ENCODE measurements at places on chromosomes 5 and 9.

GRCh38 chr9:124710766-124711165 lies 60.3 kb downstream of the NR6A1 start:
- DNase-seq: no peak

DNA sequence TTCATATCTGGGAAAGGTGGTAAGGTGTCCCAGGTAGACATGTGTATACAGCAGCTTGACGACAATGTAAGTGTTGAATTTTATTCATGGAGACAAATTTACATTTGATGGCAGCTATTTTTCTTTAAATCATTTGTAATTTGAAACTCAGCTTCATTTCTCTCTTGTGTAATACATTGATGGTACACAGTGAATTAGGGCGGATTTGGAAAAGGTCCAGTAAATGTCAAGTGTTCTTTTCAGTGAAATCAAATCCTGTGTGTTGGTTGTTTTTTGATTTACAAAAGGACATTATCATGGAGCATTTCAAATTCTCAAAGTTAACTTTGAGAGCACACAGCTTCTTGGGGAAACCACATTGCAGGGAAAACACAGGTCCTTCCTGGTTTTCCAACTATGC lies 30.0 kb upstream of the PCSK1 start:
- no peak for DNase-seq

DNA sequence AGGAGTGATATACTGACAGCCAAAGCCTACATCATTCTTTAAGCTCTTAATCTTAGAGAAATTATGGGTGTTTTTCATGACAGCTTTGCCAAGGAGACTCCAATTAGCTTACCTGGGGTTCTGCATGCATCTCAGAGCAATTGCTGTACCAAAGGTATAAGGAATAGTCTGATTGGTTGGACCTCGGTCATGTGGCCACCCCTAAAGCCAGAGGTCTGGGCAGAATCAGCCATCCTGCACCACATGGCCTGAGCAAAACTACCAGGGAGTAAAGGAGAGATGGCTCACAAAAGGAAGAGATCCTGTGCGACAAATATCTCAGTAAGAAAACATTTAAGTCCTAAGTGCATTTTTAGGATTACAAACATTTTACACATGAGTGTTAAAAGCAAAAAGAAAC lies 25.6 kb downstream of the SH3RF2 start:
- DNase-seq: no peak

DNA sequence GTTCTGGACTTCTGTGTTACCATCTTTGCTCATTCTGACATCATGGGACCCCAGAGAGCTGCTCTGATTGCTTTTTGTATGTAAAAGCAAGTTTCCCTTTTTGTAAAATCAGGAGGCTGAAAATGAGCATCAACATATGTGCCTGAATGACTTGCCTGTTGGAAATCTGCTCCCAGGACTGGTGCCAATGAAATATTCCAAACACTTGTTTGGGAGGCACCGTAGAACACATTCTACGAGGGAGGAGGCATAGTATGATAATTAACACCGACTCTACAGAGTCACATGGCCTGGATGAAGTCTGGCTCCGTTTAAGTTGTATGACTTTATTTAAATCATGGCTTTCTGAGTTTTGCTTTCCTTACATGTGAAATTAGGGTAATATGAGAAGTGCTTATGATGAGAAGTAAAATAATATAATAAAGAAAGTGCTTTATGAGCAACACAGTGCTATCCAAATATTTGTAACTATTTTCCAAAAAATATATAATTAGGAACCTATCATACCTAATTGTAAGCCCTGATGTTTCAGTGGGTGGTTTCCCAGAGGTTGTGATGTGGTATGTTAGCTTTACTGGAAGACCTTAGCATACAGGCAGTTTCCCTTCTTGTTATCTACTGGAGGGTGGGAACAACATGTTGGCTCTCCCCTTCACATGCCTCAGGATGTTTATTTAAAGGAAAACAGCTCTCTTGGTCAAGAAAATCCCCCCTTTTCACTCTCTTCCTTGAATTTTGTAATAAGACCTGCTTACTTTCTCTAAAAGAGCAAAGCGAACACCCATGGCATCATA lies 238.1 kb downstream of the FBXL7 start:
- no peak for DNase-seq

DNA sequence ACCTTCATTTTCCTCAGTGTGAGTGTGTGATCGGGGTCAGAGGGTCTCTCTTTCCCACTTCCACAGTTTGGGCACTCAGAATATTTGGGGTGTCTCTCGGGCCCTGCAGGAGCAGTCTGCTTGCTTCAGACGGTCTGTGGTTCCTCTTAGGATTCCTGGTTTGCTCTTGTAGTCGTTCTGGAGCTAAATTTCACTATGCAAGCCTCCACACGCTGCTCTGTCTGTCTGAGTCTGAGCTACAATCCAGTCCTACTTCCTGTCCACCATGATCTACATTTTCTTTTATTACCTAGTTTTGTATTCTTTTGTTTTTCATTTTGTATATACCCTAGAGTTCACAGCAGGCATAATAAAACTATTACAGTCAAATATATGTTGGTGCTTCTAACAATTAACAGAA lies 1967.3 kb upstream of the NUDT12 start:
- no peak for DNase-seq

GRCh38 chr5:68381909-68382308 lies 166.4 kb downstream of the PIK3R1 start:
- no peak for DNase-seq
